ENCODE measurements at places on chromosomes 4 and X. TPM values are rescaled to one million over a fixed set of nuclear protein-coding genes. Genes with fewer than 3 reads are reported as not detected.

The HMX1 gene
- total RNA-seq: not detected

The TLL1 gene
- not detected for total RNA-seq

The SHROOM3 gene
- 0.21 TPM for total RNA-seq

The IGSF1 gene
- total RNA-seq: not detected

The CENPI gene
- total RNA-seq: 25.4 TPM

The PABPC5 gene
- not detected for total RNA-seq

The XAGE2 gene
- total RNA-seq: not detected

The CTAG2 gene
- total RNA-seq: not detected

The PNCK gene
- 2.9 TPM for total RNA-seq

The NWD2 gene
- not detected for total RNA-seq

The EREG gene
- not detected for total RNA-seq

The GABRG1 gene
- total RNA-seq: not detected

The HSFX2 gene
- not detected for total RNA-seq

The MAMLD1 gene
- total RNA-seq: 2.7 TPM

The CBLL2 gene
- total RNA-seq: not detected

The CXCL1 gene
- not detected for total RNA-seq

The SGMS2 gene
- total RNA-seq: 0.16 TPM

The KLHL34 gene
- 0.76 TPM for total RNA-seq

The FGF2 gene
- 0.23 TPM for total RNA-seq

The PGAM4 gene
- total RNA-seq: not detected

The FRAS1 gene
- total RNA-seq: not detected

The RELL1 gene
- total RNA-seq: 15.2 TPM

The BGN gene
- total RNA-seq: not detected

The CACNA1F gene
- 2.6 TPM for total RNA-seq

The CABS1 gene
- total RNA-seq: not detected

The APLN gene
- not detected for total RNA-seq

The HSFX1 gene
- total RNA-seq: 0.11 TPM

The RRH gene
- total RNA-seq: 0.62 TPM

The CASK gene
- 18.4 TPM for total RNA-seq
